ENCODE measurements at places on chromosomes 1 and 21. TPM values are rescaled to one million over a fixed set of nuclear protein-coding genes. Genes with fewer than 3 reads are reported as not detected.

DNA sequence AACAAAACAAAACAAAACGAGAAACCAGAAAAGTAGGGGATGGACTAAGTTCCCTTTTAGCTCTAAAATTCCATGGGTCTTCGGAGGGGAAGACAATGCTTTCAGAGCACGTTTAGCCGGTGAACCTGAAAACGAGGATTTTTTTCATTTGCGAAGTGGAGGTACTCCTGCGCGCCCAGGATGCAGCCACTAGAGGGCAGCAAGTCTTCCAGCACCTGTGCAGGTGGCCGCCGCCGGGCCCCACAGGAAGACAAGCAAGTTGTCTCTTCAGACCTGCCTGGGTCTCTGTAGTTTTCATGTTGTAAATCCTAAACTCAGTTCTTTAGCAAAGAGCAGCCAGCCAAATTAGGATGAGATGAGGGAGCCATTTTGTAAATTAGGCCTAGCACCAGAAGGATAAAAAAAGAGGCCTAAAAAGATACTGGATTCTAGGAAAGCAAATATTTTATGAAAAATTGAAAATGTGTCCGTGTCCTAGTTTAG, 17.7 kb upstream of the SNX27 start:
- H3K4me1 ChIP-seq: peaks cover 17% of the 10 kb centered on the region
- no peaks in the 10 kb centered on the region for H3K36me3 ChIP-seq
- no peak for DNase-seq
- no peaks in the 10 kb centered on the region for H3K27me3 ChIP-seq
- H3K4me3 ChIP-seq: no peak overlapping the region
- H3K27ac ChIP-seq: peak overlapping the region; percentile 52

- H3K27me3 ChIP-seq: no peaks in the 10 kb centered on the region
- no peak overlapping the region for H3K4me3 ChIP-seq
- H3K4me1 ChIP-seq: no peaks in the 10 kb centered on the region
- no peaks in the 10 kb centered on the region for H3K36me3 ChIP-seq
- no peak overlapping the region for H3K27ac ChIP-seq
These were observed 59.2 kb downstream of the VCAM1 start for GRCh38 chr1:100778748-100779147.

The CTH gene
- 4.7 TPM for total RNA-seq

- no peak overlapping the region for H3K27ac ChIP-seq
- no peaks in the 10 kb centered on the region for H3K4me1 ChIP-seq
- H3K27me3 ChIP-seq: peaks cover 11% of the 10 kb centered on the region
- H3K36me3 ChIP-seq: no peaks in the 10 kb centered on the region
These were observed 151.6 kb downstream of the GRIK3 start for GRCh38 chr1:36882536-36883285.

DNA sequence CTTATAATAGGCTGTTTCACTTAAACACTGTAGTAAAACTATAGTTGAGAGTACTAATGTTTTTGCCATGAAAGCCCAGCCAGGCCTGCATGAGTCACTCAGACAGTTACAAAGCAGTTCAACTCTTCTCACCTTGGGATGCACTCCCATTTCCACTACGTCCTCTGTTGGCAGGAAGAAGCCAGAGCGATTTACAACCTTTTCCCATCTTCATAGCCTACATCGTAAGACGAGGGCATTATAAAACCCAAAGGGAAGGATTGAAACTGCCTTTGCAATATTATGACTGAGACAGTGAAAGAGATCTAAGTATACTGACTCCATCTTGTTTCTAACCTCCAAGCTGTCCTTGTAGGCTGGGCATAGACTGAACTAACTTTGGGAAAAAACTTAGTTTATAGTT, 71.8 kb upstream of the CSF1 start:
- no peaks in the 10 kb centered on the region for H3K36me3 ChIP-seq
- H3K27ac ChIP-seq: peak overlapping the region; percentile 10
- no peaks in the 10 kb centered on the region for H3K4me1 ChIP-seq
- DNase-seq: no peak

DNA sequence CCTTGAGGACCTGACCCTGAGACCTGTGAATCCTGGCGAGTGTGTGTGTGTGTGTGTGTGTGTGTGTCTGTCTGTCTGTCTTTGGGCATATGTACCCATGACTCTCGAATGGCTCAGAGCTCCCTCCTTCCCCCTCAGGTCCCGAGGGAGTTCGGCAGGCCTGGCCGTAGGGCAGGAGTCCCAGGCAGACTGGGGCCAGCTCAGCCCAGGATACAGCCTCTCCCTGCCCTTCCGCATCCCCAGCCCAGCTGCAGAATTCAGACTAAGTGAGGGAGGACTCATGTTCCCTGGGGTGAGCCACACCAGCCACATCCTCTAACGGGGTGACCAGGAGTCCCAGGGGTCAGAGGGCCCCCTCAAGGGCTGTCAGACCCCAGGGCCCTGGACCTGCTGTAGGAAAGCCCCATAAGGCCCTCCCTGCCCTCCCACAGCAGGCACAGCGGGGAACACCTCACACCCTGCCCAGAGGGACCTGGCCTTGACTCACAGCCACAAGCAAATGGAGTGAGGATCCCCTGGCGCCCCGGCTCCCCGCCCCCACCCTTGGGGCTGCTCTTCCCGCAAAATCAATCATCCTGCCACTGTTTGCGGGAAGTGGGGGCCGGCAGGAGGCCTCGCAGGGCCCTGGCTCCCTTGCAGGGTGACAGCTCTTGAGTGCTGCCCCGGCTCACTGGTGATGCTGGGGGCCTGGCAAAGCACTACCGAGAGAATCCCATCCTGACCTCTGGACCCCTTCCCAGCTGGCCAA, 101.7 kb upstream of the CASZ1 start:
- no peak overlapping the region for H3K4me3 ChIP-seq
- H3K36me3 ChIP-seq: no peaks in the 10 kb centered on the region
- H3K4me1 ChIP-seq: peaks cover 17% of the 10 kb centered on the region
- H3K27me3 ChIP-seq: no peaks in the 10 kb centered on the region

GRCh38 chr1:1794999-1795398, 16.7 kb upstream of the NADK start:
- no peaks in the 10 kb centered on the region for H3K4me1 ChIP-seq
- DNase-seq: no peak
- H3K4me3 ChIP-seq: no peak overlapping the region
- H3K27me3 ChIP-seq: no peaks in the 10 kb centered on the region

The OSCP1 gene
- total RNA-seq: 5.5 TPM

- no peaks in the 10 kb centered on the region for H3K36me3 ChIP-seq
- H3K4me3 ChIP-seq: no peak overlapping the region
- no peak for DNase-seq
- H3K27me3 ChIP-seq: no peaks in the 10 kb centered on the region
- H3K4me1 ChIP-seq: peaks cover 8% of the 10 kb centered on the region
- H3K27ac ChIP-seq: no peak overlapping the region
These were observed 5.7 kb downstream of the MAN1A2 start for GRCh38 chr1:117372863-117373412.

- no peaks in the 10 kb centered on the region for H3K36me3 ChIP-seq
- H3K4me3 ChIP-seq: no peak overlapping the region
- no peaks in the 10 kb centered on the region for H3K27me3 ChIP-seq
- DNase-seq: no peak
- H3K27ac ChIP-seq: no peak overlapping the region
These were observed 395.4 kb downstream of the NTNG1 start for GRCh38 chr1:107536266-107536665.

The TMED5 gene
- total RNA-seq: 45.6 TPM

The MATN1 gene
- total RNA-seq: 0.59 TPM

The LCE1E gene
- total RNA-seq: not detected

The ST6GALNAC5 gene
- not detected for total RNA-seq

GRCh38 chr1:82700476-82700875, 899.7 kb downstream of the ADGRL2 start:
- no peaks in the 10 kb centered on the region for H3K27me3 ChIP-seq
- no peaks in the 10 kb centered on the region for H3K4me1 ChIP-seq
- H3K4me3 ChIP-seq: no peak overlapping the region
- H3K27ac ChIP-seq: no peak overlapping the region
- H3K36me3 ChIP-seq: no peaks in the 10 kb centered on the region
- no peak for DNase-seq

DNA sequence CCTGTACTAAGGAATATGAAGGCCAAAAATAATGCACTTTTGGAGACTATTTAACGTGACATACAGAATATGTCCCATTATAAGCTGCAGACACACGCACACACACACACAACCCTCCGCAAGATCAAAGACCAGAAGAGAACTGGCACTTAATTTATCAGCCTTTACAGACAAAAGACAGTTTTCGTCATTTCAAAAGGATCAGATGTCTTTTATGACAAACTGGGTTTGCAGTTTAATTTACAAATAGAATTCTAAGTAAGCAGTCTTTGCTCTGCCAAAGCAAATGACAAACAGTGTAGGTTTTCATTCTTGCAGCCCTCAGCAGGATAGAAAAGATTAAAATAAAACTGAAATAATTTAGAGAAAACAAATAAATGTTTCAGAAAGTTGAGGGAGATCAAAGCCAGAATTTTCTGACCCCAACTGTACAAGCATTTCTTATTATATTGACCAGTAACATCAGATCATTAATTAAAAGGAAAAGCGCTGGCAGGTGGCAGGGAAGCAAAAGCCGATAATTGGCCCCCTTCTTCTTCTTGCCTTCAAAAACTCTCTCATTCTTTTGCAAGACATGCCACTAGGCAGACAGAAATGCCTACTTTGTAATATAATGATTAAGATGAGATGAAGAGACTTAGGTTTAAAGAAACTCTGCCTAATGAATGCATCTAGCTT, 169.0 kb downstream of the DENND1B start:
- no peaks in the 10 kb centered on the region for H3K4me1 ChIP-seq
- no peak for DNase-seq
- no peaks in the 10 kb centered on the region for H3K36me3 ChIP-seq
- no peaks in the 10 kb centered on the region for H3K27me3 ChIP-seq
- no peak overlapping the region for H3K27ac ChIP-seq
- no peak overlapping the region for H3K4me3 ChIP-seq

All from Panc1 (cell line).